Stimulated activated CD8-positive, alpha-beta memory T cell treated with anti-CD3 and anti-CD28 coated beads, Interleukin-15, amount 100 ng/mL, for 1 hour (primary cell): ENCODE measurements at places on chromosomes 2 and 18.

DNA sequence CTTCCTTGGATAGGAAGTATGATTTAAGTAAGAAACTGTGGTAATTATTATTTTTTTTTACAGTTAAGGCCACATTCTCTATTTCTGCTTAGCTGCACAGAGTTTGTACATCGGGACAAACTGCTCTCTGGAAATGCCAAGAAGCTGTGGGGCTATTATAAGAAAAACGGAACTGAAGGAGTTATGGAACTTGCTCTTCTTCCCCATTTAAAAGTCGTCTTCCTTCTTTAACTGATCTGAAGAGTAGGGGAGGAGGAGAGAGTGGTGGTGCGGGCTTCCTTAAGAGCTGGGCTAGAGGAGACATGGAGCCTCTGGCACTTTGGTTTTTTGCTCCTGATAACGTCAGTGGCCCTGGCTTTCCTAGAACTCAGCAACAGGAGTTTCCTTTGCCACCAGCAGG is 54.4 kb downstream of the RAB31 start:
- no peak for DNase-seq

DNA sequence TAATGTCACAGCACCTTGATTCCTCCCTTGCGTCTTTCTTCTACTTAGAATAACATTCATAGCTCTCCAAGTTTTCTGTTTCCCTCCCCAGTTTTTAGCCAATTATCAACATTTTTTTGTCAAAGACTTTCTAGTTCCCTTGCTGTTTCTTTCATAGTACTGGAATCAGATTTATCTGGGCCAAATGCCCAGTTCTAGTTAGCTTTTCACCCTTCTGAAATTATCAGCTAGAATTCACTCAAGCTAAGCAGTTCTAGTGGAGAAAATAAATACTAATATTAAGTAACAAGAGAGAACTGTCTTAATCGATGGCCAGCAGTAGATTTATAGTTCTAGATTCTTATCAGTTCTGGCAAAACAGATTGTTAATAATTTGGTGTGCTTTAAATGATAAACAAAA is 36.2 kb downstream of the EFEMP1 start:
- DNase-seq, result no peak

DNA sequence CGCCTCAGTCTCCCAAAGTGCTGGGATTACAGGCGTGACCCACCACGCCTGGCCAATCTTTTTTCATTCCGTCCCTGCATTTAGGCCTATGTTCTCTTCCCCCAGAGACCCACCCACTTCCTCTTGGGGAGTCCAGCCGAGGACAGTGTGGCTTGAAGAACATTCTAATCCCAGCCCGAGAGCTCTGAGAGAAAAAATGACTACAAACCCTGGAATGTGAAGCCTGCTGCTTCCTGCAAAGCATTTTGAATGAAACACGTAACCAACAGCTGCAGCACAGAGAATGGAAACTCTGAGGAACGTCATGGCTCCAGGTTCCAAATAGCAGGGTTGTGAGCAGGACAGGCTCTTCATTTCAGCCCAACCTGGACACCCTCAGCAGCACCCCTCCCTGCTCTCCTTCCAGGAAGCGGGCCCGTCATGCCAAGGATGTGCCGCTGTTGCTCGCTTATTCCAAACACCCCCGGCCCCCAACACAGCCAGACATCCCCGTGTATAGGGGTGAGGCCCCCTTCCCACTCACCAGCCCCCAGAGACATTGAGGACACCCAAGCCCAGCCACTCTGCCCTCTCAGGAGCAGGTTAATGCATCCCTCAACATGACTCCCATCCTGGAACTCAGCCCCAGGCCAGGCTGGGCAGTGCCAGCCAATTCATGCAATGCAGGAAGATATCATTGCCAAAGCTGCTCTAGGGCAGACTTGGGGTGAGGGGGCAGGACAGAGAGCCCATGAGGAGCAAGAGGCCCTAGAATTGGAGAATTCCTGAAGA is 139.8 kb downstream of the ZFP36L2 start:
- no peak for DNase-seq

- no peak for DNase-seq
Measured at GRCh38 chr2:233111427-233111826, 51.3 kb downstream of the INPP5D start.

GRCh38 chr2:8543383-8544170 is 138.3 kb upstream of the ID2 start:
- DNase-seq, result no peak

GRCh38 chr2:138321458-138321857 is 180.1 kb upstream of the SPOPL start:
- no peak for DNase-seq

- DNase-seq, result no peak
Measured at GRCh38 chr2:73337828-73338227, 44.5 kb upstream of the EGR4 start.

DNA sequence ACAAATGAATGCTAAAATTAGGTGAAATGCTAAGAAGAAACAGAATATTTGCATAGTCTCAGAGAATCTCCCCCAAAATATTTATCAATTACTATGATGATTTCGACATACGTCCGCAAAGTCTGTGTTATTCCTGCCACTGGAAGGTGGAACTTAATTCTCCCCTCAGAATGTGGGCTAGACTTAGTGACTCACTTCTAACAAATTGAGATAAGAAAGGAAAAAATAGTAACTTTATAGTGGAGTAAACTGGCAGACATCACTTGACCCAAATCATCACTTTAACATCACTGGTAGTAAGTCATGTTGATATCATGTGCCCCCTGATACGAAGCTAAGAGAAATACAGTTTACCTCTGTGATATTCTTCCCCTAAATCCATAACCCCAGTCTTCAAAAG is 23.5 kb downstream of the HADHB start:
- DNase-seq, result no peak

GRCh38 chr2:147224070-147224469 is 620.8 kb upstream of the ACVR2A start:
- DNase-seq, result no peak

GRCh38 chr18:12904012-12904516 is 20.0 kb upstream of the PTPN2 start:
- peak; percentile 25 for DNase-seq

- no peak for DNase-seq
Measured at GRCh38 chr2:167697948-167698347, 549.4 kb downstream of the STK39 start.

DNA sequence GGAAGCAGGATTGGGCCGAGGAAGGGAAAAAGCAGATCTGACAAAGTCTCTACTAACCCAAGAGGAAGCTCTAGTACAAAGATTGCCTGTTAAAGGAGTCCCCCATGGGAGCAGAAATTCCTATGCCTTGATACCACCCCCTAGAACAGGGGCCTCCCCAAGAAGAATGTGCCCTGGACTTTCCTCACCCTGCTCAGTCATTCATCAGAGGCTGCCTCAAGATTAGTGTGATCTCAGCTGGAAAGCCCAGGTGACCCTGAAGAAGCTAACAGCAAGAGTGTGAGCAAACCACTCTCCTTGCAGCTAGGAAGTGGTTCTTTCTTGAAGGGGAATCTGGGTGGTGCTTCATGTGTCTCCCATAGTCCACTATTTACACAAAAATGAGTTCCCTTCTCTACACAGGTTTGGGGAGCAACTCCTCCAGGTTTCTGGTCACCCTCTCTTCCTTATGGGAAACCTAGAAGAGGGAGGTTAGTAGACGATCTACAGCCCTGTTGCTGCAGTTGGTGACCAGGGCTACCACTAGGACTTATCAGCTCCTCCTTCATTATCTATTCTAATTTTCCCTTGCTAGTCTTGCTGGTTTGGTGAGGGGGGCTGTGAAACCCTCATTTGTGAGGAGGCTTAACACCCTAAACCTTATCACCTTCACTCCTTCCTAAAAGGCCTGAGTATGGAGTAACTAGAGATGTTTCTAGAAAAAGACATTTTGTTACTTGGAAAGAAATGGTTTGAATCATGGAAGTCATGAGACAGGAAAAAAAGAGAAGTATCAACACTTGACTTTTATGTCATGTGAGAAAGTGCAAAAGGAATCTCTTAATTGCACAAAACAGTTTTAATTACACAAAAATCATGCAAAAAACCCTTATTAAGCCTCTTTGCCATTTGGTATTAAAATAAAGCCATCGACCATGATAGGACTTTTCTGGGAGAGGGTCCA is 2.9 kb upstream of the WDR7 start:
- DNase-seq, result no peak

DNA sequence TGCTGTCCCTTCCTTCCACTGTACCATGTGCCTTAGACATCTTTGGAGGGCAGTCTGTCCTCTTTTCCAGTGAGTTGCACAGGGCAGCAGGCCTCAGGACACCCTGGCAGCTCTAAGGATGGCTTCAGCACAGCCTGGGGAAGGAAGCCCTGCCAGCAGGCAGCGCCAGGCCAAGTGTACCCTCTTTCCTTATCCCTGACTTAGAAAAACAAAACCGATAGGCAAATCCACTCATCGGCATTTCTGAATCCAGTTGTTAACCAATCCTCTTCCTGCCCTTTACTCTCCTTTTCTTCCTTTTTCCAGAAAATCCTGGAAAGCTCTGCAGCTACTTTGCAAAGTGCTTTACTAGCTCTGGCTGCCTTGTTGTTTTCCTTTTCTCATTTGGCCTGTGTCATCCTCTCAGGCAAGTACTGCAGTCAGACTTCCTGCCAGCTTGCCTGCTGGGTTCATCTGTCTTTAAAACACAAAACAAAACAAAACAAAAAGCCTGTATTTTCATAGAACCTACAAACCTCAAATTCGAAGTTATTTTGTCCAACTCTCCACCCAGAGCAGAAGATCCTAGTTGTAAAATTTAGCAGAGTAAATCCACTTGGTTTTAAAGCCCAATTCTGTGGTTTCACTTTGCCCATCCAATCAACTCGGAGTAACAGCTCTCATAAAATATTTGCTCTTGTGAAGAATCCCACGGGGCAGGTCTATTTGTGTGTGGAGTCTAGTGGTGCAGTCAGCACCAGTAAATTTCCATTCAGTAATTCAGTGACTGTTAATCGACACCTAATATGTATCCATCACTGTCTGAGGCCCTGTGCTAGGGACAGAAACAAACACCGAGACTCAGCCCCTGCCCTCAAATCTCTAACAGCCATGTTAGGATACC is 45.2 kb downstream of the PCBP1 start:
- DNase-seq, result no peak

GRCh38 chr2:183035954-183036669 is 2.1 kb downstream of the NCKAP1 start:
- no peak for DNase-seq

DNA sequence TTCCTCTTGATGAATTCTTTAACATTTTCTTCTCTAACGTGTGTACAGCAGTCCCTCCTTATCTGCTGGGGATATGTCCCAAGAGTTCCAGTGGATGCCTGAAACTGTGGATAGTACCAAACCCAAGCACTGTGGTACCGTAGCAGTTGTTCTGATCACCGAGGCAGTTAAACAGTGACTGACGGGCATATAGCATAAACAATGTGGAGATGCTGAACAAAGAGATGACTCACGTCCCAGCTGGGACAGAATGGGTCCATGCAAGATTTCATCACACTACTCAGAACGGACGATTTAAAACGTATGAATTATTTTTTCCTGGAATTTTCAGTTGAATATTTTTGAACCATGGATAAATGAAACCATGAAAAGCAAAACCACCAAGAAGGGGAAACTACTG is 54.5 kb upstream of the SPAG16 start:
- DNase-seq, result no peak
